Cerebellum (tissue), 4 donors: ENCODE measurements at places on chromosomes 5 and 9.

DNA sequence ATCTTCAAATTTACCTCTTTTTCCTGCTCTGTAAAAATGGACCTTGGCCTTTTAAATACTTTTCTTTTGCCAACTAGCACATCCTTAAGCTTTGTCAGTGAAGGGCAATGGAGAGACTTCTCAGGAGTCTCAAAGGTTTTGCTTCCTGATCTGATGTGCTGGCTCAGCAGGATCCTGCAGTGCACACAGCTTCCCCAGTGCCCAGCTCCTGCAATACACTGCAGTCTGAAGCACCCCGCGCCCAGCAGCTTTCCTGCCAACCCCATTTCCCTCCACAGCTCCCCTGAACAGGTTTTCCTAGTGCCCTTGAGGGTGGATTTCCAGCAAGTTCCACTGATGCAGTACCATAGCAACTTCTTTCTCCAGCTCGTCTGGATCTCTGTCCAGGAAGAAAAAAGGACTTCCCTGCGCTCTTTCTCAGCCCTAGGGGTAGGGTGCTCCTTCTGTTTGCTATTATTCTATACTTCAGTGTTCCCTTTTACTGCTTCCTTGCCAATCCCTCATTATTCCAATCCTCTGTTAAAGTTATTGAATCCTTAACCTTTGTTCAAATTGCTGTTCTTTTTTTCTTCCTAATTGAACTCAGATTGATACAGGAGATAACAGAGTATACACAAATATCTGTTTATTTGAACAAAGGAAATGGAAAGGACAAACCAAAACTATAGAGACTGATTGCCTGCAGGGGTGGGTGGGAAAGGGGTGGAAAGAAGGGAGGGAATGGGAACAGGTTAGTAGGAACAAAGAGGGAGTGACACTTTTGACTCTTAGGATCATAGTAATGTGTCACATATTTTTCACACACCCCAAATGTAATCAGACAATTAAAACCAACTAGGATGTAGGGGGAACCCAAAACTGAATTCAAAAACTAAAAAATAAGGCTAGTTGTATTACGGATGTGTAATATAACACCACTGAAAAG is 8.5 kb downstream of the SNAPC3 start:
- no peak for DNase-seq

DNA sequence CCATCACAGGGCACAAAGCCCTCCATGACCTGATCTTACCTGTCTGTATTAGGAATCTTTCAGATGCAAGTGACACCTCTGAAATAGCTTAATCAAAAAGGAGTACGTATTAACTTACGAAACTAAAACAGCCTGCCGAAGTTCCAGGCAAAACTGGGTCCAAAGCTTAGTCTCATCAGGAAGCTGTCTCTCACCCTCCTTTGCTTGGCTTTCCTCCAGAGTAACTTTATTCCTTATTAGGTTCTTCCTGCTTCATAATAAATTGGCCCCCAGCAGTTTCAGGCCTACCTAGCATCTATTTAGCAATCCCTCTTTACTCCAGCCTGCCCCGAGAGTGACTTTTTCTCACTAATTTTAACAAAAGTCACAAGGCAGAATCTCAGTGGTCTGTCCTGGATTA is 58.4 kb upstream of the STK32A start:
- no peak for DNase-seq

GRCh38 chr5:93831449-93831848 is 90.0 kb upstream of the POU5F2 start:
- no peak for DNase-seq

GRCh38 chr5:39720136-39720535 is 295.4 kb upstream of the DAB2 start:
- no peak for DNase-seq

DNA sequence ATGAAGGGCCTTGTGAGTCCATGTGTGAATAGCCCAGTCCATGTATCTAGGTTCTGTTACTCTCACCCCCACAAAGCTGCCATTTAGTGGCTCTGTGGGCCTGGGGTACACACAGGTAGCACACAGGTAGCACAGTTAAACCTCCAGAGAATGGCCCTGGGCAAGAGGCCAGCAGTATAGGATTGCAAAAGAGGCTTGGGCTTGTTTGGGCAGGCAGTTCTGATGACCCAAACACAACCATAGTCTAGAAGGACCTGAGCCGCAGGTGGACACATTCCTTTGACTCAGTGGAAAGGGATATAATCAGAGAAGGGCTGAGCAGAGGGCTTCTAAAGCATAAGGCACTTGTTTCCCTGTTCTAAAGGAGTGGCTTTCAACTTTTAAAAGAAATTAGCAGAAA is 326.8 kb upstream of the SGCD start:
- DNase-seq: no peak

GRCh38 chr5:126376443-126376842 is 46.8 kb upstream of the GRAMD2B start:
- DNase-seq: peak; percentile 71

DNA sequence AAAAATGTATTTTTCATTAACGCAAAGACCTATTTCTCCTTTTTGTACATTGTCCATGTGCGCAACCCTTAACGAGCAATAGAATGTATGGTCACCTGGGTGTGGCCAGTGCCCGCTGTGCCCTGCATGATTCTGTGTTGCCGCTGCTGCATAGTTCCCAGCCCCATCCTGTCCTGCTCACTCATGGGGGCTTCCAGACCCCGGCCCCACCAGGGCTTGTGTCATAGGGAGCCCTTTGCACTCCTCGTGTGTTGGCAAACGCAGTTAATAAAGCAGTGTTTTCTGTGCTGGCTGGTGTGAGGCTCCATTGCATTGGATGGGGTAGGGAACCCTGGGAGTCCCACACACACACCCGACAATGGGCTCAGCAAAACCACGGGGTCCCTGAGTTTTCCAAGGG is 49.7 kb downstream of the SAR1B start:
- DNase-seq: no peak

DNA sequence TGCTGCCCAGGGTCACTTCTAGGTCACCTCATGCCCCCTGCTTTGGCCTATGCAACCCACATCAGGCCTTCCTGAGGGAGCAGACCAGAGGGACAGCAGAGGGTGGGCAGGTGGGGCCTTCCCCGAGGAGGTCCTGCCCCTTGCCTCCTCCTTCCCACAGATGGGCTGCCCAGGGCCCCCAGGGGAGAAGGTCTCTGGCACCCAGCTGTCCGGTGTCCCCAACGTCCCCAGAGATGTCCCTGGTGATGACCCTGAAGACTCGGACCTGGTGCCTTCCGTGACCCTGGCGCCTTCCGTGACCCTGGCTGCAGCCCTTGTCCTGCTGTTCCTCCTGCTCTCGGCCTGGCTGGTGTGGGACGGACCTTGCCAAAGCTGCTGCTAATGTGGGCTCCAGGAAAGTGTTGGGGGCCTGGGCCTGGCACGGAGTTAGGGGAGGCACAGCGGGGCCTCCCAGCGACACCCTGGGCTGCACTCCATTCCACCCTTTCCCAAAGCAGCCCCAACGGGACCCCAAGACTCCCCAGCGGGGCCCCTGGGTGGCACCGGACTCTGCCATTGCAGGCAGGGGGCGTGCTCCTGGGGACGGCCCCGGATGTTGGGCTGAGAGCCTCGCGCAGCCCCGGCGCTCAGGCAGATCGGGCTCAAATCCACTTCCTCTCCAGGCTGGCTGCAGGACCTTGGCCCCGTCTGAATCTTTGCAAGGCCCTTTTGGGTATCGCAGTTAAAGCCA is 6.8 kb upstream of the SLC2A6 start:
- DNase-seq: no peak

DNA sequence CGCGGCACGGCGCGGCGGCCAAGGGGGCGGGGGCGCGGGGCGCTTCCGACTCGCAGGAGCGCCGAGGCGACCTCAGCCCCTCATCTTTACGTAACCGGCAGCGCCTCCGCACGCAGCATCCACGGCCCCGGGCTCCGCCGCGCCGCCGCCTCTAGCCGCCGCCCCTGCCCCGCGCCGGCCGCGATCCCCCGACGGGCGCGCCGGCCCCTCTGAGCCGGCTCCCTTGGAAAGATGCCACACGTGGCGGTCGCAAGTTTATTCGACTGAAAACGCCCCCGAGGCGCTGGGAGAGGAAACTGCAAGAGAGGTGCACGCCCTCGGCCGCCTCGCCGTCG is 1.0 kb downstream of the KLF9 start:
- DNase-seq: peak; percentile 43

GRCh38 chr9:119802133-119802532 is 432.9 kb upstream of the BRINP1 start:
- DNase-seq: no peak

GRCh38 chr5:179313849-179314521 is 31.3 kb downstream of the ADAMTS2 start:
- DNase-seq: peak; percentile 93

DNA sequence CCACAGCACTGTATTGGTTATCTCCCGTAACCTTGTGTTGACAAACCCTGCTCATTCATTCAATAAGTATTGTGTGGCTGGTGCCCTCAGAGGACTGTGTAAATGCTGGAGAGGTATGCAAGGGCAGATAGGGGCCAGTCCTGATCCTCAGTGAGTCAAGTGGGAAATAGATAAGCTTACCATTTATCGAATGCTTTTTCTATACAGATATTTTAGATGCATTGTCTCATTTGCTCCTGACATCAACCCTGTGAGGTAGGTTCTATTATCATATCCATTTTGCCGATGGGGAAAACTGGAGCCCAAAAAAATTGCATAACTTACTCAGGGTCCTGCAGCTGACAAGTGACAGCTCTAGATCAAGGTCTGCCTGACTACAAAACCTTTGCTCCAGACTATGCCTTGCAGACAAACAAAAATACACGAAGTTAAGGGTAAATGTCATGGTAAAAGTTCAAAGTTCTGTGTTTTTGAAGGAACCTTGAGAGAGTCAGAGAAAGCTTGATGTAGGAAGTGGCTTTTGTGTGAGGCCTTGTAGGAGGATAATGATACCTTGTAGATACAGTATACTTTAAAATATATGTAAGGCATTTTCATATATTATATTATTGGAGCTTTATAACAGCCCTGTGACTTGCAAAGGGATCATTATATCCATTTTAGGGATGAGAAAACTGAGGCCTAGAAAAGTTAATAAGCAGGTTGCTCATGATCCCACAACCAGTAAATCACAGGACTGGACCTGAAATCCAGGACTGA is 22.7 kb downstream of the CYFIP2 start:
- DNase-seq: no peak
